ENCODE measurements at places on chromosomes 7 and 10.

DNA sequence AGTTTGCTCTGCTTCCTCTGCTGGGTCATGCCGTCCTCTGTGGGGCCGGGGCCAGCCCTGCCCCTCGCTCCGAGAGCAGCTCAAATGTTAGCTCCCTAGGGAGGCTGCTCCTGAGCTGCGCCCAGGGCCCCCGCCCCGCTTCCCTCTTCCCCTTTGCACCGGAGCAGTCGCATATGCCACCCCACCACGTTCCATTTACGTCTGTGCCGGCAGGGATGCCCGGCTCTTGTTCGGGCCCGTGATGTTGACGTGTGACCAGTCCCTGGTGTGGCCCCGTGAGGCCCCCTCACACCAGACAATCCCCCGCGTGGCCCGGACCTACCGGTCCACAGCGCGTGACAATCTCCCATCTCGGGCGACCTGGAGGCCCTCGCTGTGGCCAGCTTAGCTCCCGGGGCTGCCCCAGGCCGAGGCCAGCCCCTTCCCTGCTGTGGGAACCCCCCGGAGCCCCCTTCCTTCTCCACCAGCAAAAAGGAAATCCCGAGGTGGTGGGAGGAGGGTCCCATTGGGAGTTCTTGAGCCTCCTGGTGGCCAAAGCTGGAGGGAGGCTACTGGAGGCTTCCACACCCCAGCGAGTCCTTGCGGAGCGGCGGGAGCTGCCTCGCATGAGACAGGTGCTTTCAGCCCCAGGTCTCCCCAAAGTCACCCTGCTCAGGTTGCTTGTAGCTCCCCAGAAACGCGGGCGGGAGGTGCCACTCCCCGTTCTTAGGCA lies 15.2 kb downstream of the FAM20C start:
- DNase-seq: no peak

GRCh38 chr7:5554287-5554610 lies 130.6 kb upstream of the TNRC18 start:
- DNase-seq: no peak

- DNase-seq: no peak
Observed at GRCh38 chr7:45658716-45659495, 84.7 kb downstream of the ADCY1 start.

GRCh38 chr7:52635021-52635420 lies 400.4 kb upstream of the POM121L12 start:
- no peak for DNase-seq

GRCh38 chr10:109914966-109915365 lies 8.3 kb downstream of the XPNPEP1 start:
- DNase-seq: peak; percentile 68

- no peak for DNase-seq
Observed at GRCh38 chr10:102140218-102140617, 7.4 kb downstream of the PPRC1 start.

- DNase-seq: peak; percentile 6
Observed at GRCh38 chr7:149285603-149286002, 23.6 kb downstream of the ZNF783 start.

- DNase-seq: no peak
Observed at GRCh38 chr7:96887426-96887825, 117.9 kb upstream of the DLX6 start.

DNA sequence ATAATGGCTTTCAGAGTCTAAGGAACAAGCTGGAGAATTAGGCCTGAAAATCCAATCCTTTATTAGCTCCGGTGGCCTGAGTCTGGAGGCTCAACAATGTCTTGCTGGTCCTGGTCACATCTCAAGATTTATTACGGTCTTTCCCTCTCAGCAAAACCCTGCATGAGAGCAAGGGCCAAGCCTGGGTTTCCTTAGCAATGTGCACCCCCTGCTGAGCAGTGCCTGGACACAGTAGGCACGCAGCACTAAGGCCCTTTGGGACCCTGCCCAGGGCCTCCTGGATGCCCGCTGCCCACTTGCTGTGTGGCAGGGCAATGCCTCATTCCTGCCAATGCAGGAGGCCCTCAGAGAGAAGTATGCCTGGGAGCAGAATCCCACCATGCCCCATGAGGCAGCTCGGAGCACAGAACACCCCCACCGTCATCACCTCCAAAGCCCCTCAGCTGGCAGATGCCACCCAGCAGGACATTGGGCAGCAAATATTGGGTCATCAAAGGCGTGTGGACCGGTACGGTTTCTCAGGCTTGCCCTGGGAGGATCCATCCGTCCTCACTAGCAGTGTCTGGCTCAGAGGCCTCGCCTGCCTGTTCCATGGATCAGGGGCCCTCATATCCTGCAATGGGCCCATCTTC lies 156.4 kb downstream of the OAT start:
- no peak for DNase-seq

GRCh38 chr7:147912291-147912690 lies 678.3 kb upstream of the C7orf33 start:
- DNase-seq: no peak

- no peak for DNase-seq
Observed at GRCh38 chr10:89419548-89419947, 5.2 kb downstream of the IFIT5 start.

DNA sequence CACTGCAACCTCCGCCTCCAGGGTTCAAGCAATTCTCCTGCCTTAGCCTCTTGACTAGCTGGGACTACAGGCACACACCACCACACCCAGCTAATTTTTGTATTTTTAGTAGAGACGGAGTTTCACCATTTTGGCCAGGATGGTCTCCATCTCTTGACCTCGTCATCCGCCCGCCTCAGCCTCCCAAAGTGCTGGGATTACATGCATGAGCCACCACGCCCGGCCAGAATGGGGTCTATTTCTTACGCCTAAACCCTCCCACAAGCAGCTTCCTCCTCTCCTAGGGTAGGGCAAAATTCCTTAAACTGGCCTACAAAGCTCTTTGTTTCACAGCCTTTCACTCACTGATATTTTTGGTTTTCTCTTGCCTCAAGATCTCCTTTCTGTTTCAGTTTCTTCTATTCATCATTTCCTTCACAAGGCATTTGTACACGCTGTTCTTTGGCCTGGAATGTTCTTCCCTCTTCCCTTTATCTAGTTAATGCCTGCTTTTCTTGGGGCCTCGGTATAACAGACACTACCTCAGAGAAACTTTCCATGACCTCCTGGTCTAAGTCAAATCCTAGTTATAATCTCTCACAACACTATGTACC lies 6.7 kb downstream of the CPEB3 start:
- DNase-seq: no peak

DNA sequence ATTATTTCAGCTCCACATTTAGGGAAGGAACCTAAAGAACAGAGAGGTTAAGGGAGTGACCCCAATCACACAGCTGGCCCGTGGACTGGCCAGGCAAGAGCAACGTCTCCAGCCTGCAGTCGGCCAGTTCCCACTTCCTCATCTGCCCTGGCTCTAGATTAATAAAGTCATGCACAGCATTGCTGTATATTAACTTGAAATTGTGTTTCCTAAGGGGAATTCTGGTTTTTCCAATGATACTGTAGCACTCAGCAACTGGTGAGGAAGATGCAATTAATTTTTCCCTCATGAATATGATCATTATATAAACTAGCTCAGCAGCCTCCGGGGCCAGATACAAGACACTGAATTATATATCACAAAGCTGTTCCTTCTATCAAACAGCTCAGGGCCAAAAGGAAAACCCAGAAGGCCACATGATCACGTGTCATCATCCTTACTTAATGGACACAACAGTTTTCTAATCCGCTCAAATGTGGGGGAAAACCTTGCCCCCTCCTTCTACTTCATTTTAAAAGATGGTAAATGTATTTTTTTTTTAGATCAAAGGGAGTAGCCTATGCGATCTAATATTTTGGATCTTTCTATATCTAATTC lies 295.3 kb upstream of the PRKCQ start:
- DNase-seq: no peak

- DNase-seq: peak; percentile 65
Observed at GRCh38 chr7:116859323-116859722, 3.1 kb upstream of the CAPZA2 start.

DNA sequence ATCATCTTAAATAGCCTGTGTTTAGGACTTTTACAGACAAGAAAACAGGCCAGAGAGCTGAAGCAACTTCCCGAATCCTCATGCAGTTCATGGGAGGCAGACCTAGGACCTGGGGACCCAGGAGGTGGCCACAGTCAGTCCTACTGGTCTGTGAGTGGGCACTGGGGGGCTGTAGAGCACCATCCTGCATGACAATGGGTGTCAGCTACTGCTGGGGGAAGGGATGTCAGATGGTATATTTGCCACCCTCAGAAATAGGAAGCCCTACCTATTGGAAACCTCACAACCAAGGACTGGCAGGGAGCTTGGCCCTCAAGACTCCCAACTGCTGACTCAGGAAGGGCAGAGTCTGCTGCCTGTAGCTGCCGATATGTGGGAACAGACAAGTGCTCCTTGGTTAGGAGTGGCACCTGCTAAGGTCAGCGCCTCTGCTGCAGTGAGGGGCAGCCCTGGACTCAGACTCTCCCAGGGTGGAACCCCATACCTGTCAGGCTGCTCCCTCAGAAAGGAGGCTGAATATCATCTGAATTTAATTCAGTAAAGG lies 29.7 kb downstream of the OGDH start:
- DNase-seq: peak; percentile 23

GRCh38 chr7:77813180-77813579 lies 14.6 kb downstream of the PHTF2 start:
- DNase-seq: no peak

GRCh38 chr10:132369636-132370185 lies 27.3 kb upstream of the PWWP2B start:
- no peak for DNase-seq

DNA sequence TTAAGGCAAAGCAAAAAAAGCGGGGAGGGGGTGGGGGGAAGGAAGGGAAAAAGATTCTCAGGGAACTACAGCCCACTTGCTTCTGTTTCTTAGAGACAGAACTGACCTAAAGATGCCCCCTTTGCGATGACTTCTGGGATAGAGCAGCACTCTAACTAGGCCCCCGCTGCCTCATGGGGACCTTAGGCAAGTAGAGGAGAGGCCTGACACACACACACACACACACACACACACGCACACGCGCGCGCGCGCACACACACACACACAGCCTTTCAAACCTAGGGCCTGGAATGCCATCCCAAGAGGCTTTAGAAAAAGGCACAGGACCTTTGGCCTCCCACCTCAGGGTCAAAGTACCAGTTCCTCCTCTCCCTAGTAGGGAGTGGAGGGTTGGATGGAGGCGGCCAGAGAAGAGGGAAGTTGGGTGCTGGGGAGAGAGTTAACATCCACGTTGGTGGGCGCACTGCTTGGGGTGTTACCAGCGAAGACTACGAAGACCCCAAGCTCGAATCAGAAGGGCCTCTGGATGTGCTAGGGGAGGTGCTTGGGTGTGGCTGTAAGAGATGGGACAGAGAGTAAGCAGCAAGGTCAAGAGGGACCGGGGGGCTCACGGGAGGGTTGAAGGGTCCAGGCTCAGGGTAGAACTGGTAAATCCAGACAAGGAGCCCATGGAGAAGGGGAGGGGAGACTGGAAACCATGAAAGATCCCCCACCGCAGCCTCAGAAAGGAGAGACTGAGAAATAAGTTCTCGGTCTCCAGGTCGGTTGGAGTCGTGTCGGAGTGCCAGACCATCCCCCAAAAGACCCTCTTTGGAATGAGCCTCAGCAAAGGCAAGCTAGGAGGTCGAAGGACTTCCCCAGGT lies 1.2 kb upstream of the COL1A2 start:
- no peak for DNase-seq

DNA sequence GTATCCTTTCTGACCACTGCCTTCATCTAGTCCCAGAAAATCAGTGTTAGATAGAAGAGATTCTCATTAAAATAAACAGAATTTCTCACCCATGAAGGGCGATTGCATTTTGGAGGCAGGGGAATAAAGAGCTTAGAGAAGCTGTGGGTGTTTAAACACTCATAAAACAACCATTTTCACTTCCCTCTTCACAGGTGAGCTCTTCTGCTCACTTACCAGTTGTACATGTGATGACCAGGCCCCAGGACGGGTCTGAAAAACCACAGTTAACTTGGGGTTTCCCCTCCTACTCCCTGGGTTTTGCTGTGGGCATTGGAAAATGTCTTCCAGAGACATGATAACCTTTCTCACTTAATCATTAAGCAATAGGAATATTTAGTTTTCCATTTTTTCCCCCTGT lies 411.6 kb upstream of the DPP6 start:
- no peak for DNase-seq

DNA sequence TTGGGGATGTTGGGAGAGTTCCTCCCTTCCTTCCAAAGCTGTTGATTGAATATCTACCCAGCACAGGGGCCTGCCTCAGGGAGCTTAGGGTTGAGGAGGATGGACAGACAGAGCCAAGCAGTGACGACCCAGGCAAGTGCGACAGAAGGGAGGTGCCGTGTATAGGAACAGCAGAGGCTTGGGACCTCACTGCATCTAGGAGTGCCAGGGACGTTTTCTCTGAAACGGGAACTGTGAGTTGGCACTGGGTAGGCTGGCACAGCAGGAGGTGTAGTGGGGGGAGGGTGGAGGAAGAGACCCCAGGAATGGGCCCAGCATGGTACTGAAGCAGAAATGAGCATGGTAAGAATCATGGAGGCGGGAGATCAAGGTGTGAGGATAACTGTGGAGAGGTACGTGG lies 55.3 kb upstream of the MGMT start:
- DNase-seq: no peak

GRCh38 chr10:15175587-15175986 lies 7.1 kb upstream of the NMT2 start:
- DNase-seq: no peak

- no peak for DNase-seq
Observed at GRCh38 chr7:66152371-66153191, 37.9 kb downstream of the CRCP start.

DNA sequence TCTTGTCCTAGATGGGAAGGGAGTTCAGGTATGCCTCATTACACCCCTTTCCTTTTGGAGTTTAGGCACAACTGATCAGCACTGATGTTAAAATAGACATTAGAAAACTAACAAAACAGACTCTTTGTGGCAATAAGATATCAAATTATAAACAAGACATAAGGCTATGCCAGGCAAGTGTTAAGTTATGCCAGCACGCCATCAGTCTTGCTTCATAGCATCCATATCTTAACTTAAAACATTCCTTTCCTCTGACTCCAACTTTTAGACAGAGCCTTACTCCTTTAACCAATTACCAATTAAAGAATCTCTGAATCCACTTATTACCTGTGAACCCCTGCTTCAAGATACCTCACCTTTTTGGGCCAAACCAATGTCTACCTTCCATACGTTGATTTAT lies 126.2 kb upstream of the ETV1 start:
- no peak for DNase-seq

DNA sequence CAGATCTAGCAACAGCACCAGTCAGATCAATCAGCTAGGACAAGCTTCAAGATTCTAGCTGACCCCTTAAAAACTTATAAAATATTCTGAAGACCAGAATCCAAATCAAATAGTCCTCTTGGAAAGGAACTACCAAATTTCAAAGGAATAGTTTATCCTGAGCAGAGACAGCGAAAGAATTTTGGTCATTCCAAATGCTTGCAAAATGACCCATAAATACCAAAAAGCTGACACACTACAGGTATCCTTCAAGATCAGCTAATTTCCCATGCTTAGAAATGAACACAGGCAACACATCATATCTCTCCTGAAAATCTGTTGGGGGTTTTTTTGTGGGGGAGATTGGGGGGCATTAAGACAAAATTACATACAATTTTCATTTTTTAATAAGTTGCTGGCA lies 78.8 kb downstream of the PDSS1 start:
- no peak for DNase-seq

GRCh38 chr10:71209352-71209715 lies 3.0 kb upstream of the UNC5B start:
- no peak for DNase-seq
